ENCODE measurements at places on chromosomes 6 and 20.

- DNase-seq: no peak
These were observed 315.2 kb upstream of the SOX4 start for GRCh38 chr6:21278375-21278745.

DNA sequence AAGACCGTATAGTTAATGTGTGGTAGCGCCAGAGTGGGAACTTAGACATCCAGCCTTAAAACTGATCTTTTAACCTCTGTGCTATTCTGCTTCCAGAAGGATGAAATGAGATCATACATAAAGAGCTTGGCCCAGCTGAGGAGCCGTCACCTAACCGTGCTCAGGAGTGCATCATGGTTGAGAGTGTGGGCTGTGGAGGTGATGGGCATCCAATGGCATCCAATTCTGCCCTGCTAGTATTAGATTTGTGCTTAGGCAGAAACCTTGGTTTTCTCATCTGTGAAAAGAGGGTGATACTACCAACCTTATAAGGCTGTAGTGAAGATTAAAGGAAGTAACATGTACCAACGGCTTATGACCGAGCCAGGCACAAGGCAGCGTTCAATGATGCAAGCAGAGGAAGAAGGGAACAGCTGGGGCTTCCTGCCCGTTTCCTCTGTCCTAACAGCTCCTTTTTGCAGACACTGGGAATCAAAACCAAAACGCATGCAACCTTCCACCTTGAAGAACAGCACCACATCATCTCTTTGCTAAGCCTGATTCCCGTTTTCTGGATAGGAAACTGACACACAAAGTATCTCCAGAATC lies 1.3 kb downstream of the SLC22A16 start:
- no peak for DNase-seq

GRCh38 chr20:56788041-56788670 lies 159.1 kb downstream of the TFAP2C start:
- no peak for DNase-seq

DNA sequence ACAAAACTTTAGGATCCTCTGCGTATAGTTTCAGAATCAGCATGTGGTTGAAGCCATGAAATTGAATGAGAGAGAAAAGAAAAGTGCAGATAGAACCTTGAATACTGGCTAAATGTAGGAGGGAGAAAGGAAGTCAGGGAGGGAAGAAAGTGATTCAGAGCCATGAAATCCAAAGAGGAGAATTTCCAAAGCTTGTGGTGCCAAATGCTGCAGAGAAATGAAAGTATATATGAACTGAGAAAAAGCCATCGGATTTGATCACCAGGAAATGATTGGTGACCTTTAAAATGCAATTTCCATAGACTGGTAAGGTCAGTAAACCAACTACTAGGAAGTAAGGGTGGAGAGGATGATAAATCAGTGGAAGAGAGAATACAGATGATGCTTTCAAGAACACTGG lies 142.3 kb downstream of the TFAP2A start:
- no peak for DNase-seq

GRCh38 chr6:37487591-37488380 lies 11.9 kb downstream of the CCDC167 start:
- DNase-seq: no peak

DNA sequence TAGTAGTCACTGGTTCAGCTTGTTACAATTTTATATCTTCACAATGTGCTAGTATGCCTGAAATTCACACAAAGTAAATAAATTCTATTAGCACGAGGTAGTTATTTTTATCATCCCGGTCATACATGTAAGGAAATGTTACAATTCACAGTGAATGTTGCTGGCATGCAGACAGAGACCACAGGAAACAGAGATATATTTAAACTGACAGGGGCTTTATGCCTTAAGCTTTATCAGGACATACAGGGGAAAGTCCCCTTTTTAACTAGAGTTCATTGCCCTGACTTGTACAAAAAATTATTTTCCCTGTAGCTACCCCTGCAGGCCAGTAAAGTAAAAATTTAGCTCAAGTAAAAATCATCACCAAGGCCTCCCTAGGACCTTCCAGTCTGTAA lies 712.0 kb upstream of the NRSN1 start:
- no peak for DNase-seq

DNA sequence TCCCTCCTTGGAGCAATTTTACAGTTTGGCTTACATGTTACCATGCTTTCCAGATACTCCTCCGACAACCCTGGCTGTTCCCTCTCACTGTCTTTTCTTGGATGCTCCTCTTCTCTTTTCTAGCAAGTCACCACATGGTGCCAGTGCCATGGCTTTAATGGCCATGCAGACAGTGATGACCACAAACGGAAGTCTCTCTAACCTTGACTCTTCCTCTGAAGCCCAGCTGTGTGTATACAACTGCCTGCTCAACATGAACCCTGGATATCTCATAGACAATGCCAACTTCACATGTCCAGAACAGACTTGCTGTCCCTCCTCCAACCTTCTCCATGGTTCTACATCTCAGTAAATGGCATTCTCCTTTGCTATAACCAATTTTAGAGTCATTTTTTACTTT lies 49.8 kb upstream of the NEDD9 start:
- DNase-seq: no peak

DNA sequence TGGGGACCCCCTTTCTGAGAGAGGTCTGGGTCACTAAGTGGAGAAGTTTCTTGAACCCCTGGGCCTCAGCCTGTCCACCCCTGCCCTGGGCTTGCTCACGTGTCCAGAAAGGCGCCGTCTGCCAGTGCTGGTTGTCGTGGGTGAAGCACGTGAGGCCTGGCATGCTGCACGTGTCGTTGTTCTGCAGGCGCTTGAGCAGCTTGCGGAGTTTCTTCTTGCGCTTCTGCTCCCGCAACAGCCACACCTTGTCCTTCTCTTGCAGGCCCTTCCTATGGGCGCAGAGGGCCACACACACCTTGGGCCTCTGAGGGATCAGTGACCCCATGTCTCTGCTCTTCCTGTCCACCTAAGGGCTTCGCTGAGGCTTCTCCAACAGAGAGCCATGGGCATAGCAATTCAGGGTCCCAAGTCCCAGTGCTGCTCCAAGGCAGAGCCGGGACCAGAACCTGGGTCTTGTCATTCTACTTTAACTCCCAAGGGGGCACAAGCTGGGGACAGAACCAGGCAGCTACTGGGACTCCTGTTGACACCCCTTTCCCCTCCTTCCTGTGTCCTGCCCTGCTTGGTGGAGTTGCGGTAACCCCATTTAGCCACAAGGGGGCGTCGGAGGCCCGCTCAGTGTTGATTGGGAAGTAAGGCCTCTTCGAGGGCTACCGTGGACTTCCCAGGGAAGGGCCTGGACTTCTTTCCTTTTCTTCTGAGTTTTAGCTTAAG lies 121.8 kb downstream of the SULF2 start:
- DNase-seq: peak; percentile 51

GRCh38 chr20:13046409-13046808 lies 37.6 kb downstream of the SPTLC3 start:
- DNase-seq: no peak

DNA sequence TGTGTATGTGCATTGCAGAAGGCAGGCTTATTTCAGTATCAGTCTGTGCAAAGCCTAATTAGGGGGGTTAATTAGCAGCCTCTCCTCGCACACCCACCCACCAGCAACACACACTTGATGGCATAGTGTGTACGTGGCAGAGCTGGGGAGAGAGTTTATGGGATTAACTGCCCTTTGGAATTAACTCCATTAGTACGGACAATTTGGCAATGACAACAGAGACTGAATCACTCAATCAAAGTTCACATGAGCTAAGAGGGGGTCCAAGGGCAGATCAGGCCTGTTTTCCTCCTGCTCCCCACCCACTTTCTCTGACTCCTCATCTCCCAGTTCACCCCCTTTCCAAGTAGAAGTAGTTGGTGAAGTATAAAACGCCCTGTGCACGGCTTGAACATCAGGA lies 69.5 kb downstream of the LRFN2 start:
- DNase-seq: no peak

GRCh38 chr6:6393069-6393529 lies 72.6 kb upstream of the F13A1 start:
- no peak for DNase-seq

GRCh38 chr6:167442796-167443680 lies 118.2 kb downstream of the TTLL2 start:
- DNase-seq: no peak

DNA sequence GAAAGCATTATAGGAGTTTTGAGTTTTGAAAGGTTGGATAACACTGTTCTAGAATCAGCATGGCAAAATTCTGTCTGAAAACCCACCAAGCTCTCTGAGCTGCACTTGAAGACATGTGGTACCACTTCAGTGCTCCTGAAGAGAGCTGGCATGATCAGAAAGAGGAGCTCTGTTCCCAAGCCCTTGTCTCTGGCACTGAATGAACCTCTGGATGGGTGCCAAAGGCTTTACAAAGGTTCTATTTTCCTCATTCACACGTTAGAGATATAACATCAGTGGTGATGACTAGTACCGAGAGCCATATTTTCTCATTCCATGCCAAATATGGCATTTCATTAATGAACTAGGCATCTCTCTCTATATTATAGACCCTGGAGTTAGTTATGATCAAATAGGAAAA lies 301.8 kb upstream of the ID4 start:
- no peak for DNase-seq

All from GM18507 (cell line).